ENCODE measurements at places on chromosomes 2 and 18. TPM values are rescaled to one million over a fixed set of nuclear protein-coding genes. Genes with fewer than 3 reads are reported as not detected.

The ACMSD gene
- total RNA-seq: not detected

The CHRNG gene
- not detected for total RNA-seq

The FBXO36 gene
- total RNA-seq: 1.1 TPM

The WDPCP gene
- 3.6 TPM for total RNA-seq

The MRO gene
- total RNA-seq: 0.36 TPM

The NGEF gene
- 16.8 TPM for total RNA-seq

The UCN gene
- 2.2 TPM for total RNA-seq

The SERPINB12 gene
- total RNA-seq: not detected

The CCDC178 gene
- total RNA-seq: not detected

The EGR4 gene
- 0.27 TPM for total RNA-seq

The TMEM17 gene
- total RNA-seq: 5.7 TPM

The THADA gene
- 28.2 TPM for total RNA-seq

The ATOH8 gene
- 4.5 TPM for total RNA-seq

The AQP4 gene
- total RNA-seq: not detected

The MARCHF4 gene
- 62.0 TPM for total RNA-seq

The PDE11A gene
- 0.40 TPM for total RNA-seq

The ZNF142 gene
- 15.5 TPM for total RNA-seq

The VWA3B gene
- not detected for total RNA-seq

The CXCR1 gene
- not detected for total RNA-seq

The DSG3 gene
- not detected for total RNA-seq

The THSD7B gene
- total RNA-seq: not detected

The UPP2 gene
- not detected for total RNA-seq

Data from A549 treated with DMSO at 1 μM for 4 hours (cell line).